ENCODE measurements at places on chromosomes 3 and 15.

DNA sequence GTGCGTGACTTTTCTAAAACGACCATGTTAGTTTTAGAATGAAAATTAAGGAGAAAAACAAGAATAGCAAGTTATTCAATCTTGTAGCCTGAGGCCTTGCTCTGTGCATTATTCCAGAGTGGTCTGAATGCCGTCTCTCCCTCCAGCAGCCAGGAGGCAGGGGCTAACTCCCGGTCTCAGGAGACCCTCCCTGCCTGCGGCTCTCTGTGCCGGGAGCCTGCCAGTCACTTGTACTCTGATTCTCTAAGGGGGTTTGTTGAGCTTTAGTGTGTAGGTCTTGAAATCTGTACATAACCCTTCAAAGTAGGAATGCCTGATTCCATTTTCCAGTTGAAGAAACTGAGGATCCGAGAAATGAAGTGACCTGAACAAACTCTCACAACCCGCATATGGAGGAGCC, 97.3 kb downstream of the ARNT2 start:
- DNase-seq = no peak

- DNase-seq = no peak
Observed at GRCh38 chr3:52315977-52316764, at the start of gene DNAH1. Gene DNAH1 (plus strand): TSS chr3:52316319. CDS start chr3:52322443, 6,124 bp downstream.

- no peak for DNase-seq
Observed at GRCh38 chr3:33360136-33360825, 79.9 kb downstream of the UBP1 start.

- no peak for DNase-seq
Observed at GRCh38 chr3:49006408-49007067, 653 bp upstream of the WDR6 start.

DNA sequence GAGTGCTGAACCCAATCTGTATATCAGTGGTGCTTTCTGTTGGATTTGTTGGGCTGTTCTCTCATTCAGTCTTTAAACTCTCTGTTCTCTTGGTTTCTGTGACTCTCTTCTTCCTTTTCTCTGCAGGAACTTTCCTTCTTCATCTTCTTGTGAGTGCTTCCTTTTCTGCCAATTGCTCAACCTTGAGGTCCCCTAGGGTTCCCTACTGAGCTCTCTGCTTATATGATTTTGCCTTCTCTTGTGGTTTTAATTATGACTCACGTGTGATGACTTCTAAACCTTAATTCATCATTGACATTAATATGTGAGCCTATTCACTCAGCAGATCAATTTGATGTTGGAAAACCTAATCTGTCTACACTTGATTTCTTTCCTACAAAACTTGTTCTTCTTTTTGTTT, 39.4 kb downstream of the MOBP start:
- DNase-seq = no peak

DNA sequence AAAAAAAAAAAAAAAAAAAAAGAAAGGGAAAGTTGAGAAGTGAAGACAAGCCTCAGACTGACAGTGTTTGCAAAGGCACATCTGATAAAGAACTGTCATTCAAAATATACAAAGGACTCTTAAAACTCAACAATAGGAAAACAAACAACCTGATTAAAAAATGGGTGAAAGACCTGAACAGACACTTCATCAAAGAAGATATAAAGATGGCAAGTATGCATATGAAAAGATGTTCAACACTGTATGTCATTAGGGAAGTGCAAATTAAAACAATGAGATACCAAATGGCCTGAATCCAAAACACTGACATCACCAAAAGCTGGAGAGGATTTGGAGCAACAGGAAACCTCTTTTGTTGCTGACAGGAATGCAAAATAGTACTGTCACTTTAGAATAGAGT, 48.6 kb downstream of the MCCC1 start:
- DNase-seq = no peak

DNA sequence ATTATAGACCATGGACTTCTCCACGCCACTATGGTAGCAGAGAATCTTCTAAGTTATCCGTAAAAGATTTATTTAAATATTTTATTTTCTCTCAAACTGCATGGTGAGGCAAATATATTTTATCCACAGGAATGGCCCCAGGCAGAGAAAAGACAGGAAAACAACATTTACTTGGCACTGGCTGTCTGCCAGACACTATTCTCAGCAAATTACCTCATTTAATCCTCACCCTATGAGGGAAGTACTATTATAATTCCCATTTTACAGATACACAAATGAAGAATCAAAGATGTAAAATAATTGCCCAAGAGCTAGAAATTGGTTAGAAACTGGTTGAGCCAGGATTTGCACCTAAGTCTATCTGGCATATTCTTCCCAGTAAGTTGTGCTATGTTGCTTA, 361.4 kb upstream of the IL12A start:
- no peak for DNase-seq

DNA sequence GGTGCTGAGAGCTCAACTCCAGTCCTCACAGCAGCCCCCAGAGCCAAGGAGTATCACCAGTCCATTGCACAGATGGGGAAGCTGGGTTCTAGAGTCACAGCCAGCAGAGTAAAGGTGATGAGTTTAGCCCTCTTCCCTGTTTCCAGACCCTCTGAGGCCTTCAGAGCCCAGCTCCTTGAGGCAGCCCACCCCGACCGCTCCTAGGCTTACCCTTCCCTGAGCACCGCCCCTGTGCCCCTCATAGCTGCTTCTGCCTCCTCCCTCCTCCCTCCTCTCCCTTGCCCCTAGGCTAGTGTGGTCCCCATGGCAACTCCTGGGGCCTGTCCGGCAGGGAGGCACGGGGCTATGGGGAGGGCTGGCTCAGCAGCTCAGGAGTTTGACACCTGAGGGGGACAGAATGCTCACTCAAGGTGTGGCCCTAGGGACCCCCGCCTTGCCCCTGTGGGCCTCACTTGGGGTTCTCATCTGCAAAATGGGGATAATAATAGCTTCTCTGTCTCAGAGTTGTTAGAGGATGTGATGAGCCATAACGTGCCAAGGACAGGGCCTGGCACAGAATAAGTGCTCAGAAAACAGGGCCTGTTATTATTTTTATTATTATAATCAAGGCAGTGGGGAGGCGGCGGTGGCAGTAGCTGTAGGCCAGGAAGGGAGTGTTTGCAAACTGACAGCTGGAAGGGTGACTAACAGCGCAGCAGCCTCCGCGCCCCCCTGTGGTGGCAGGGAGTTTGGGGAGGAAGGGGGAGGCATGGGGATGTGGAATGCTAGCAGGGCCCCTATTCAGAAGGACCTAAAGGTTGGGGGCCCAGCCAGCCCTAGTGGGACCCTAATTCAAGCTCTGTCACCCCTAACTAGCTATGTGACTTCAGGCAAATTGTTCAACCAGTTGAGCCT, 11.5 kb downstream of the CSK start:
- peak; percentile 83 for DNase-seq

DNA sequence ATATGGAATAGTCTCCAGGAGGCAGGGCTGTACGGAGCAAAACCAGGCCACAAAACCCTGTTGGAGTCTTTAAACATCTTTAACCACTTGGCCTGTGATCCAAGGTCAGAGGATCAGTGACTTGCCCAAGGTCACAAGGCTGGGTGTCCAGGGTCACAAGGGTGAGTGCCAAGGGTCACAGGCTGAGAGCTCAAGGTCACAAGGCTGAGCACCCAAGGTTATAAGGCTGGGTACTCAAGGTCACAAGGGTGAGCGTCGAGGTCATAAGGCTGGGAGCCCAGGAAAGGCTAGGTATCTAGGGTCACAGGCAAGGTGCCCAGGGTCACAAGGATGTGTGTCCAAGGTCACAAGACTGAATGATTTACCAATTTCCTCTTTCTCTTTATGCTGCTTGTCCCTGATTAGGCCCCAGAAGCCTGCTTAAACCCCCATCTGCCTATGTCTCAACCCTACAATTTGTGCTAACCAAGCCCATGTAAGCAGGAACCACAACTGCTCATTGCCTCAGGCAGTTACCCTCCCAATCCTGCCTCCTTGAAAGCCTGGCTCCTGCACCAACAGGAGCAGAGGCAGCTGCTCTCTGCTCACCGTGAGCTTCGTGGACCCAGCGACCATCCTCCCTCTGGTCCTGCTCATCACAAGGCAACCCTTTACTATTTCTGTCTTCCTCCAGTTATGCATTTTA, 51.5 kb downstream of the MGLL start:
- no peak for DNase-seq
